Muscle of back (tissue), 13 donors: ENCODE measurements at places on chromosomes 1 and 21. TPM values are rescaled to one million over a fixed set of nuclear protein-coding genes. Genes with fewer than 3 reads are reported as not detected.
A peak's percentile ranks its signal among the peaks of the same experiment; 100 is the strongest.

GRCh38 chr1:35797380-35797779, 10.4 kb upstream of the AGO4 start:
- DNase-seq, result no peak

GRCh38 chr1:193105821-193106177, 585 bp upstream of the GLRX2 start:
- DNase-seq, result no peak

DNA sequence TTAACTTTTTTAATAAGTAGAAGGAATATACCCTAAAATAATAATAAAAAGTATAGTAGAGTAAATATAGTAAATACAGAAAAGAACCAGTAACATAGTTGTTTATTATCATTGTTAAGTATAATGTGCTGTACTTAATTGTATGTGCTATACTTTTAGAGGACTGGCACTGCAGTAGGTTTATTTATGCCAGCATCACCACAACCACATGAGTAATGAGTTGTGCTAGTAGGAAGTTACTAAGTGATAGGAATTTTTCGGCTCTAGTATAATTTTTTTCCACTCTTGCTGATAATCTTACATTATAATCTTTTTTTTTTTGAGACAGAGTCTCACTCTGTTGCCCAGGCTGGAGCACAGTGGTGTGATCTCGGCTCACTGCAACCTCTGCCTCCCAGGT, 71.6 kb downstream of the IVNS1ABP start:
- no peak for DNase-seq

- no peak for DNase-seq
Measured at GRCh38 chr1:12690156-12690555, 25.8 kb upstream of the AADACL3 start.

- DNase-seq, result no peak
Measured at GRCh38 chr21:14981246-14981645, 83.6 kb downstream of the NRIP1 start.

GRCh38 chr1:16984717-16985116, 4.3 kb upstream of the MFAP2 start:
- peak; percentile 56 for DNase-seq

DNA sequence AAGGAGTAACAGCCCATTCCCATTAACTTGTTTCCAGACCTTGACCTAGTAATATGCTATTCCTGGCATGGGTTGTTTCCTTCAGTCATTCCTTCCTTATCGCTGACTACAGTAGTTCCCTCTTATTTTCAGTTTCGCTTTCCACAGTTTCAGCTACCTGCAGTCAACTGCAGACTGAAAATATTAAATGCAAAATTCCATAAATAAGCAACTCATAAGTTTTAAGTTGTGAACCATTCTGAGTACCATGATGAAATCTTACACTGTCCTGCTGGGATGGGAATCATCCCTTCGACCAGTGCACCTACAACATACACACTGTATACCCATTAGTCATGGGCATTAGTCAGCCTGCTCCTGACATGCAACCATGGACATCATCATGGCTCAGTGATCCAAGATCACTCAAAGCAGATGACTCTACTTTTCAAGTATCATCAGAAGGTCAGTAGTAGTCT, 66.7 kb downstream of the CCDC30 start:
- DNase-seq, result no peak

DNA sequence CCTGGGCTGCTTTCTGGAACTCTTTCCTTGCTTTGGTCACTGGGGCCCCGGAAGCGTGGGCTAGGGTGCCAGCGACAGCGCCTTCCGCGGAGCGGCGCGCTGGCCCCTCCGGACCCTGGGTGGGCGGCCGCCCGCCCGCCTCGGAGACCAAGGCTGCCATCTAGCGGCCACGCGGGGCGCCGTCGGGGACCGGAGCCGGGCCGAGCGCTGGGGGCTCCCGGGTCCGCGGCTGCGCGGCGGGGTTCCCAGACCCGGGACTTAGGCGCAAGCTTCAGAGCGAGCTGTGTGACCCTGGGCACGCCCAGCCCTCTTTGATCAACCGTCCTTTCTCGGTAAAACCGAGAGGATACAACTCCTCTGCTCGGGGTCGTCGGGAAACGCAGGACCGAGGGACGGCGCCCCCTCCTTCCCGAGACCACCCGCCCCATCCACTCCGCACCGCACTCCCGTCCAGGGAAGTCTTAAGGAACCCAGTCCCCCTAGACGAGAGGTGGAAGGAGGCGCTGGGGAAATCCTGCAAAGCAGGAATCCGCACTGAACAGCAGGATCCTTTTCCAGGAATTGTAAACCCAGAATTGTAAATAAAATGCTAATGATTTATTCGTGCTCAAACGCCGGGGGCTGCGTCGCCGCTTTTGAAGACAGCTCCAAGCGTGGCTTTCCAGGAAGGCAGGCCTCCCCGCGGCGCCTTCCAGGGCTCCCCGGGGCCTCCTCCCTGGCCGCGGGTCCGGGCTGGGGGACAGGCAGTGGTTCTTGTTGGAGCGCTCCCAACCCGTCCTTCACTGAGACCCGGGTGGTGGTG, 41.2 kb downstream of the RRAGC start:
- peak; percentile 63 for DNase-seq

Gene PRELP
- polyA plus RNA-seq, result 2.1 TPM

Gene HSPA6
- 1.7 TPM for polyA plus RNA-seq
